ENCODE measurements at places on chromosomes 7 and 10.

DNA sequence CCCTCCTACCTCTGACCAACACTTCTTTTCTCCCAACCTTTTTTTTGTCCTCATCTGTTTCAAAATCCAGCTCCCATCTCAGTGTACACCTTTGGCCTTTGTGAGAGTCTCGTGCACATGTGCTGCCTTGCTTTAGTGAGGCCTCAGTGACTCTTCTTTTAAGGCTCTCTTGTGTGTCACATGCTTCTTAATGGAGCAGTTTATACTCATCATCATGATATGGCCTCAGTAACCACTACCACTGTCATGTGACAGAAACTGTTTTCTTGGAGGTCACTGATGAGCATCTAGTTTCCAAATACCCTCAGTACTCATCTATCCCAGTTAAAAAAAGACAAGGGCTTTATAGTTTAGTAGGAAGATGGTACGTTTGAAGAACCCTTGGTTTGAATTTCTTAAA, 8.1 kb upstream of the ARHGAP22 start:
- DNase-seq, result no peak

DNA sequence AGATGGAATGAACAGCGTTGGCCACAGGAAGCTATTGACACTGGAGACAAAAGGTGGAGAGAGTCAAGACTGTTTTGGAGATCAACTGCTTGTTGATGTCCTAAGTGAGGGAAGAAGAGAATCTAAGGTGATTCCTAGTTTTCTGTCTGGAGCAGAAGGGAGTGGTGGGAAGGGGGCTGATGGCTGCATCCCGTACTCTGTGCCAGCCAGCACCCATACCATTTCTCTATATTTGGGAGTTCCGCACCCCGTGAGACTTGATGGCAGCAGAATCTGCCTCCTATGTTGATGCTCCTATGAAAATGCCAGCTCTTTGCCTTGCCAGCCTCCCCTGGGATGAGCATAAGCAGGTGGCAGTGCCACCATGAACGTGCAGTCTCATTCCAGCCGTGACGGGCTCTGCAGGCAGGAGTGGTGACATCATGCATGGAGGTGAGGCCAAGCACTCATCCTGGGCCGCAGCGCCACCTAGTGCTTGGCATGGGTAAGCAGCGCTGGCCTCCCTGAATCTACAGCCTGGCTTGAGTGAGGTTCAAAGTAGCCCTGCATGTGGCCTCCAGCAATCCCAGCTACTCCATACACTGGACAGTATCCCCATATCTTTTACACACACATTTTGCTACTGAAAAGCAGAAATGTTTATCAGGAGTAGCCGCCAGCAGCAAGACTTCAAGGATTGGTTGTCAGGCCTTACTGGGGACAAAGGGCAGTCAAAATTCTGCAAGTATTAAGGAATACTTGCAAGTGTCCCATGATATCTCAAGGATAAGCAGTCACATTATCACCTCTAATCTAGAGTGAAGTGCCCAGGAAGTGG, 43.0 kb downstream of the PODXL start:
- DNase-seq, result peak; percentile 76

DNA sequence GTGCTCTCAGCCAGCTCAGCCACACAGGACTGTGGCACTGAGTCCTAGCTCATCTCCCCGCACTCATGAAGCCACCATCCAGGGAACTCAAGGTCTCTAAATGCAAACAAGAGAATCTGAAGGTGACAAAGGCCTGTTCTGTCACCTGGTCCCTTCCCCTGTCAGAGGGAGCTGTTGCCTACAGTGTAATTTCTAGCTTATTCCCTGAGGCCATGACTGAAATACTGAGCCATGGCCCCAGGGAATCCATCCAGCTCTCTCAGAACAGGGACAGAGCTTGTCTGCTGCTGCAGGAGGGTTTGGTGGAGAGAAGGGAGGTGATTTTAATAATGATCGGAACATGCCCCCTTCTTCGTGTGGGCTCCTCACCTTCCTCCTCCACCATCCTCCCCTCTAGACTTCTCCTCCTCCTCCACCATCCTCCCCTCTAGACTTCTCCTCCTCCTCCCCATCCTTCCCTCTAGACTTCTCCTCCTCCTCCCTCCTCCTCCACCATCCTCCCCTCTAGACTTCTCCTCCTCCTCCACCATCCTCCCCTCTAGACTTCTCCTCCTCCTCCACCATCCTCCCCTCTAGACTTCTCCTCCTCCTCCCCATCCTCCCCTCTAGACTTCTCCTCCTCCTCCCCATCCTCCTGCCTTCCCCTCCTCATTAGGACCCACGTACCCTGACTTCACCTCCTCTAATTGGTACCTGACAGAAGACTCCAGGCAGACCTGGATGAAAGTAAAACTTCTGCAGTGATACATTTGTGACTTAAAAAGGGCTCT, 338.0 kb upstream of the MKI67 start:
- no peak for DNase-seq

DNA sequence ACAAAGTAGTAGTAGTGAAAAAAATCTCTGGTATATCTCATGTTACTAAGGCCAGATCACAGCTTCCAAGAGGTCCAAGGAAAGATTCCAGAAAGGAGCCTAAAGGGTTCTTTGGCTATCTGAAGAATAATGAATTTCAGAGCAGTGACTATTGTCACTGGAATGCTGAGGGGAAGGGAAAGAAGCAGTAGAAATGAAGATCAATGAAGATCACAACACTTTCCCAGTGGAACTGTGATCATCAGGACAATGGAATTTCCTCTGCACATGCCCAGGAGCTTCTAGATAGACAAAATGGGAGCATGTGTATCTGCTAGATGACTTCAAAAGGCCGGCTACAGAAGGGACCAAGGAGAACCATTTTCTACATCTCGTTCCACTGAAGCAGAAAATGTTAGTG, 219.5 kb upstream of the PHYHIPL start:
- DNase-seq, result no peak

DNA sequence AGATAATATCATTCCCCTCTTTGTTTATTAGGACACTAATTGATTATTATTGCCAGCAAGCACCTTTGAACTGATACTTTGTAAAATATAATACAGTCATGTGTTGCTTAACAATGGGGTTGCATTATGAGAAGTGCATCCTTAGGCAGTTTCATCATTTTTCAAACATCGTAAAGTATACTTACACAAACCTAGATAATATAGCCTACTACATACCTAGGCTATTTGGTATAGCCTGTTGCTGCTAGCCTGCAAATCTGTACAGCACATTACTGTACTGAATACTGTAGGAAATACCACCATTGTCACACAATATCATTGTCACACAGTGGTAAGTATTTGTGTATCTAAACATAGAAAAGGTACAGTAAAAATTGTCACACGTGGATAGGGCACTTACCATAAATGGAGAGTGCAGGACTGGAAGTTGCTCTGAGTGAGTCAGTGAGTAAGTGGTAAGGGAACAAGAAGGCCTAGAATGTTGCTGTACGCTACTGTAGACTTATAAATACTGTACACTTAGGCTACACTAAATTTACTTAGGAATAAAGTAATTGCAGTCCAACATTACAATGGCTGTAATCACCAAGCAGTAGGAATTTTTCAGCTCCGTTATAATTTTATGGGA, 70.7 kb downstream of the LCOR start:
- DNase-seq, result no peak

GRCh38 chr7:118183428-118183785, 557 bp upstream of the LSM8 start:
- DNase-seq, result no peak

DNA sequence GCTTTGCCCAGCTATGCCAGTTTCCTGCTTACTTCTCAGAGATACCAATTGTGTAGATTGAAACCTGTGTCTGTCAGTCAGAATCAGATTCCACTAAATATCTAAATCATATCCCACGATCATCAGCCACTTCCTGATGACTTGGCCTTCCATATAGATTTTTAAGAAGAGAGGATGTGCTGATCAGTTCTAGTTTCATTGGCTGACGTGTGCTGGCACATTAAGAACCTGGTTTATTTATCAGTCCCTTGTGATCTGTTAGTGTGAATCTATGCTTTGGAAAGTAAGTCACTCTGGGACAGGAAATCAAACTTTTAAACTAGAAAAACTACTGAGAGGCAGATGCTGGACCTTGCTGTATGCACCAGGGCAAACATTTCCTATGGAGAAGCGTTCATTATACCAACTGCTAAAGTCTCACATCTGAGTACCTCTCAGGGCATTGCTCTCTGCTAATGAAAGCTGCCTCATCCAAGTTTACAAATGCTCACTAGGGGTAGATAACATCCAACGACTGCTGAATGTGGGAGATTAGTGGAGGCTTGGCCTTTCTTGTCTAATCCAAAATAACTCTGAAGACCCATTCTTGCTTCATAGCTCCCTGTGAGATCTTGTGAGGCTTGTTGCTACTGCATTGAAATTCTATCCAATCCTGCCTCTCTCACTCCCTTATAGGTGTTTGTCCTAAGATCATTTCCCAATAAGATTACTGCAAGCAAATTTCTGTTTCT, 109.1 kb downstream of the ARL4A start:
- no peak for DNase-seq

DNA sequence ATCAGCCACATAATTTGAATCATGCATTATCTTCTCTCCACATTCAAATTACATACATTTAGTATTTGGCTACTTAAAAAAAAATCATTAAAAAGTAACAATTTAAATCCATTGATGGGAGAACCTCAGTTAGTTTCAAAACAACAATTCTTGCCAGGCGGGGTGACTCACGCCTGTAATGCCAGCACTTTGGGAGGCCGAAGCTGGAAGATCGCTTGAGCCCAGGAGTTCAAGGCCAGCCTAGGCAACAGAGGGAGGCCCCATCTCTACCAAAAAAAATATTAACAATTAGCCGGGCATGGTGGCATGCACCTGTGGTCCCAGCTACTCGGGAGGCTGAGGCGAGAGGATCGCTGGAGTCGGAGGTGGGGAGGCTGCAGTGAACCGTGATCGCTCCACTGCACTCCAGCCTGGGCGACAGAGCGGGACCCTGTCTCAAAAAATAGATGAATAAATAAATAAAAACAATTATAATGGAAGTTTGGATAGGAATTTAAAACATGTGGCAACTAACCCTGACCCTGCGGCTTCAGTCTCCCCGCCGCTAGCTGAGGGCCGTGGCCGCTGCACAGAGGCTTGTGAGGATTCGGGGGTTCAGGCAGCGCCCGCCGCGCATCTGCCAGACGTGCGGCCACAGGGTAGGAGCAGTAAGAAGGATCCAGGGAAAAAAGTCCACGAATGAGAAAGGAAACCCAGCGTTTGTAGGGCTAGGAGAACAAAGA, 1.1 kb upstream of the CSGALNACT2 start:
- DNase-seq, result no peak

DNA sequence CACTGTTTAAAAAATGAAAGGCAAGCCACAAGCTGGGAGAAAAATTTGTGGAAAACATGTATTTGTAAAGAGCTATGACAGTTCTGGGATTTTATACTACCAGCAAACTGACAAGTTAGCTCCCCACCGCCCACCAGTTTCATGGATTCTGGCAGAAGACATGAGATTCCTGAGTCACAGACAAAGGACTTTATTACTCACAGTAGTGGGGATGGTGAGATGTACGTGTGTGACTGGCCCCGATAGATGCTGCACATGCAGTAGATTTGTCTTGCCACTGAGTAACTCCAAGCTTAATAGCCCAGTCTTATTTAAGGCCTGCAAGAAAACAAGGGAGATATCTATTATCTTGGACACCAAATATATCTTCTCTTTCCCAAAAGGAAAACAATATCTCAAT, 281.7 kb downstream of the AHR start:
- DNase-seq, result no peak

DNA sequence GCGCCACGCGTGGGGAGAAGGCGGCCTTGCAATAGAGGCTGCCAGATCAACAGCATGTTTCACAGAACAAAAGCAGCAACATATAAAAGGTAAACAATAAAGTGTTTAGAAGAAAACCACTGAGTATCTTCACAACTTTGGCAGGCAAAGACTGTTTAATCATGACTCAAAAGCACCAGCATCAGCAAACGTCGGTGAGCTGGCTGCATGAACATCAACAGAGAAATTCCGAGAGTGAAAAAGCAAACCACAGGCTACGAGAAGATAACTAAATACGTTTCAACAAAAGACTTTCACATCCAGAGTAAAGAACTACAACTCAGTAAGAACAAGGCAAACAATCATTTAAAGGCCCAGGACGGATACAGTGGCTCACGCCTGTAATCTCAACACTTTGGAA, 172.0 kb downstream of the MAD1L1 start:
- no peak for DNase-seq

- DNase-seq, result no peak
Measured at GRCh38 chr10:24886290-24886680, 66.1 kb downstream of the PRTFDC1 start.

GRCh38 chr7:154438571-154439367, 386.6 kb downstream of the DPP6 start:
- DNase-seq, result no peak

GRCh38 chr7:64557601-64558322, 5.1 kb downstream of the ZNF680 start:
- no peak for DNase-seq

GRCh38 chr10:405648-406047, 270.4 kb downstream of the ZMYND11 start:
- no peak for DNase-seq

- no peak for DNase-seq
Measured at GRCh38 chr7:157692460-157693011, 355.7 kb downstream of the DNAJB6 start.

DNA sequence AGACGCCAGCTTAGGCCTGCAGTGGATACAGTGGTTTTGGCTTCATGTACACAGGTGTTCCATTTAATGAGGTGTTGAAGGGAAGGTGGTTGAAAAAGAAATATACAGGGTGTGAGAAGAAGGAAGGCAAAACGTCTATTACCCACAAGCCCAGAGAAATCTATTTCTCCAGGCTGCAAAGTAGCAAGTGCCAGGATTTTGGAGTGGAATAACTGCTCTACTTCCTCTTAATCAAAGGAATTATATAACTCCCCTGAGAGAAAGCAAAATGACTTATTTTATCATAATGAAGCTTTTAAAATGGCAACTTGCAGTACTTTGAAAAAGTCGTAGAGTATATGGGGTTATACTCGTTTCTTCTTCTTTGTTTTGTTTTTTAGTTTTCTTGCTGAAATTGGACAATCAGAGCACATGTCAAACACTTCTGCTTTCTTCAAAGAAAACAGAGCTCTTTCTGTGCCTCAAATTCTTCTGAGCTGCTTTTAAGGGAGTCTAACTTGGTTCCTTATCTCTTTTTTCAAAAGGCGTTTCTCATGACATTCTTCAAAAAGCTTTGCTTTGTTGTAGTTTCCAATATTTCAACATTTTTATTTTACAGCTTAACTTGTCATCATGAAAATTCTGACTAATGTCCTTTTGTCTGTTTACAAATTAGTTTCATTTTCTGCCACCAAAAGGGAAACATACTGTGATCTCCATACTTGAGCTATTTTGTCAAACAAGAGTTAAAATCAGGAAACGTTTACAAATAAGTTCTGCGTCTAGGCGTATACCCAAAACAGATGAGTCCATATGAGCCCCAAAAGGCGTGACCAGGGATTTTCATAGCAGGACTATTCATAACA, 289.7 kb downstream of the FRMD4A start:
- no peak for DNase-seq

- DNase-seq, result peak; percentile 32
Measured at GRCh38 chr10:63628526-63629362, 107.5 kb downstream of the REEP3 start.

GRCh38 chr7:58316-58715, 134.1 kb upstream of the FAM20C start:
- DNase-seq, result no peak

- DNase-seq, result no peak
Measured at GRCh38 chr7:141928845-141929195, 12.6 kb downstream of the OR9A4 start.
